Erythroblast (primary cell): ENCODE measurements at places on chromosomes 4 and X.

GRCh38 chr4:10197952-10198351, 81.4 kb upstream of the WDR1 start:
- DNase-seq = no peak

GRCh38 chr4:8181119-8181518, 18.0 kb upstream of the SH3TC1 start:
- no peak for DNase-seq

- no peak for DNase-seq
These were observed 350.0 kb downstream of the CAMK2D start for GRCh38 chr4:113411496-113411938.

DNA sequence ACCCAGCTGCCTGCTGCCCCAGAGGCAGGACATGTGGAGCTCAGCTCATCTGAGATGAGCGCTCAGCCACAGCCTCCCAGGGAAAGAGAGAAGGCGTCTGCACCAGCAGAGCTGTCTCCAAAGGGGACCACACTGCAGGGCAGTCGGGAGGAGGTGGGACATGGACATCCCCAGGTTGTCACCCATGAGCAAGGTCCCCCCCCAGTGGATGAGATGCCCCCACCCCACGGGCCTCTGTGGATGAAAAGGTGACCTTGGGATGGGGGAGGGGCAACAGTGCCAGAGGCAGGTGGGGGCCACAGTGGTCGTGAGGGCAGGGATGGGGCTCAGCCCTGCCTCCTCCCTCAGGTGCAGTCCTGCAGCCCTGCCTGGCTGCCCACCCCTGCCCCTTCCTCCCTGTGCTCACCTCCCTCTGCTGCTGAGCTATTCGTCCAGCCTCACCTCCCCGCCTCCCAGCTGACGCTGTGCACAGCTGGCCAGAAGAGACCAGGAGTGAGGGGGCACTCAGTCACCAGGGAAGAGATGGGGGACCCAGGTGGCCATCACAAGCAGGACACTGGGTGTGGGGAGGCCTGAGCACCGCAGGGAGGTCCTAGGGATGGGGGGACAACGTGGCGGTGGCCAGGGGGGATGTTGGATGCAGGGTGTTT, 9.3 kb downstream of the NKX1-1 start:
- DNase-seq = no peak
